Fibroblast of villous mesenchyme (primary cell): ENCODE measurements at places on chromosomes 5 and 9.

- peak; percentile 68 for DNase-seq
These were observed 9.5 kb downstream of the TOR4A start for GRCh38 chr9:137286975-137287383.

- DNase-seq: no peak
These were observed 564.3 kb upstream of the ZNF608 start for GRCh38 chr5:125310749-125311148.

DNA sequence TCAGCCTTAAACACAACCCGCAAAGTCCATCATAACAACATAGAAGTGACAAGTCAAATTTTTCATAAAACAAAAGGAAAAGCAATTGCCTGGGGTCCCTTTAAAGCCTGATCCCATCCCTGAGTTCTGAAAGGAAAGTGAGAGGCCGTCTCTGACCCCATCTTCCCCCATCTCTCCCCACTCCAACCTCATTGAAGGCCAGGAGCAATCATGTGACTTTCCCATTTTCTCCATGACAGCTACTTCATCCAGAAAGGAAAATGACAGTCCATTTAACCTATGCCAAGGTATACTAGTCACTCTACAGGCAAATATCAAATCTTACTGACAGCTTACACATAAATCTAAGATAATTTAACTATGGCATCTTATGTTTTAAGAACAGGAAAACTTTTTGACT, 15.5 kb downstream of the ACTL7A start:
- DNase-seq: no peak

DNA sequence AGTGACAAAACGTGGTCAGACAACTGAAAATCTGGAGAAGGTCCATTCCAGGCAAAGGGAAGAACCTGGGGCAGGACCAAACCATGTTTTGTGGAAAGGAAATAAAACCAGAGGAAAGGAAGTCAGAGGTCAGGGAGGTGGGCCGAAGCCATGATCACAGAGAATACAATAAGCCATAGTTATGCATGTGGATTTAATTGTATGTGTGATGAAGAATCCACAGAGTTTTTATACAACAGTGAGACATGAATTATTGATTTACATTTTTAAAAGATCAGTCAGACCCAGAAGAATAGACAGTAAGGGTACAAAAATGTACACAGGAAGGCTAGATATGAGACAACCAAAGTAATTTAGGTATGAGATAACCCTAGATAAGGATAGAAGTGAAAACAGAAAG, 20.8 kb downstream of the TTC33 start:
- DNase-seq: peak; percentile 18

DNA sequence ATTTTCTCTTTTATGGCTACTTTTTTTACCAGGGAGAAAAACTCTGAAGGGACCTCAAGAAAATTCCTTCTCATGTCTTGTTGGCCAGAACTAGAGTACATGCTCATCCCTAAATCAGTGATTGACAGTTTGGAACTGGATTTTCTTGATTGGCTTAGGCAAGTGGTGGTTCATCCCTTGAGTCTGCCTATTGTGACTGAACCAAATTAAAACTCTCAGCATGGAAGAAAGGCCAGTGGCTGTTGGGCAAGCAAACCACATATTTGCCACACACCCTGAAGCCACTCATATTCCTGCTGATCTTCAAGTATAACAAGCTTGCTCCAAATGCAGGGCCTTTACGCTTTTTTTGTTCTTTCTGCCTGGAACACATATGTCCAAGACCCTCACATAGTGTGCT, 7.2 kb upstream of the HOMER1 start:
- DNase-seq: no peak

DNA sequence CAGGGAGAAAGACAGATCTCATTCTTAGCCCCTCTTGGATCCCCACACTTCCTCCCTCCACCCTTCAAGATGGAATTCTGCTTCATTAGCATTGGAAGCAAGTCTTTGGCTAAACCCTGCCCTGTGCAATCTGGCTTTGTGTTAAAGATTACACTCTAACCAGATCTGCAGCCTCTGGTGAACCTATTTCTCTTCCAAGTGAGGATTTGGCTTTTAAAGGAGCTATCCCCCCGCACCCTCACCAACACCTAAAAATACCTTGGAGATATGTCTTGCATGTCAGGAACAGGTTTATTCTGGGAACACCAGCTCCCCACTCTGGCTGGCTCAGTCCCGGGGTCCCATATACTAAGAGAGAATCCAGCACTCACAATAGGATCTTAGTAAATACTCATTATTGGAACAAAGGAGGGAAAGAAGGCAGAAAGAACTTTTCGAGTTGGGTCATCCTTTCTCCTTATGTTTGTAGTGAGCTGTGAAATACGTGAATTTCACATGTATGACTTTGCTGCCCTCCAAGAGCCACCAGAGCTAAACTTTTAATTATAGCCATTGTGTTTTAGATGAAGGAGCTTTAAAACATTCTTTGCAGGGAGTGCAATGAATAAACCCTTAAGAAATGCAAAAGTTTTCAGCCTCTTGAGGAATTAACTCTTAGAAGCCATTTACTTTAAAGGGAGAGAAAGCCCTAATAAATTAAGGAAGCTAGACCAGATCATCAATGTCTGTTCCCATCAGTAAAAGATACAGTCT, 53.7 kb upstream of the HRH2 start:
- DNase-seq: no peak

GRCh38 chr5:88245893-88246244, 22.8 kb downstream of the TMEM161B start:
- DNase-seq: no peak

DNA sequence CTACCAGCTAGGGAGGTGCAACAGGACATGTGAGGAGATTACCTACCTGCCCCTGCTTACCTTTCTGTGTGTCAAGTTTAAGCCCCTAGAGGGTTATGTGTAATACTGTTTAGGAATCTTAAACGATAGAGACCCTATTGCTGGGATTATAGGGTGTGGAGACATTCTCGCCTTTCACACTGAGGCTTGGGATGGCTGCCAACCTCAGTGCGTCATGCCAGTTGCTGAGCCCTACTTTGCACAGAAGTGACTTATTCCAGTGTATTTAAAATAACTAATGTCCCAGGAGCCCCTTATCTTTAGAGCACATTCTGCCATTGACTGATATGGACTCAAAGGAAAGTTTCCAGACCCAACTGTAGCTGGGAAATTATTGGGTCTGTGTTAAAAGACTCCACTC, 76.6 kb upstream of the XPA start:
- peak; percentile 6 for DNase-seq
